ENCODE measurements at places on chromosomes 1 and 21. TPM values are rescaled to one million over a fixed set of nuclear protein-coding genes. Genes with fewer than 3 reads are reported as not detected.

Gene RYR2
- total RNA-seq = 0.02 TPM

- H3K36me3 ChIP-seq = no peaks in the 10 kb centered on the region
- no peak overlapping the region for H3K27ac ChIP-seq
- DNase-seq = no peak
- peaks cover 8% of the 10 kb centered on the region for H3K4me1 ChIP-seq
- H3K27me3 ChIP-seq = no peaks in the 10 kb centered on the region
Measured at GRCh38 chr1:2170211-2170610, 24.4 kb downstream of the FAAP20 start.

- H3K4me3 ChIP-seq = peak overlapping the region; percentile 27
- H3K27me3 ChIP-seq = no peaks in the 10 kb centered on the region
- no peaks in the 10 kb centered on the region for H3K36me3 ChIP-seq
- DNase-seq = peak; percentile 12
- peaks cover 5% of the 10 kb centered on the region for H3K4me1 ChIP-seq
Measured at GRCh38 chr1:85494904-85495266, 29.9 kb upstream of the DDAH1 start.

Gene PRRX1
- 0.37 TPM for total RNA-seq

DNA sequence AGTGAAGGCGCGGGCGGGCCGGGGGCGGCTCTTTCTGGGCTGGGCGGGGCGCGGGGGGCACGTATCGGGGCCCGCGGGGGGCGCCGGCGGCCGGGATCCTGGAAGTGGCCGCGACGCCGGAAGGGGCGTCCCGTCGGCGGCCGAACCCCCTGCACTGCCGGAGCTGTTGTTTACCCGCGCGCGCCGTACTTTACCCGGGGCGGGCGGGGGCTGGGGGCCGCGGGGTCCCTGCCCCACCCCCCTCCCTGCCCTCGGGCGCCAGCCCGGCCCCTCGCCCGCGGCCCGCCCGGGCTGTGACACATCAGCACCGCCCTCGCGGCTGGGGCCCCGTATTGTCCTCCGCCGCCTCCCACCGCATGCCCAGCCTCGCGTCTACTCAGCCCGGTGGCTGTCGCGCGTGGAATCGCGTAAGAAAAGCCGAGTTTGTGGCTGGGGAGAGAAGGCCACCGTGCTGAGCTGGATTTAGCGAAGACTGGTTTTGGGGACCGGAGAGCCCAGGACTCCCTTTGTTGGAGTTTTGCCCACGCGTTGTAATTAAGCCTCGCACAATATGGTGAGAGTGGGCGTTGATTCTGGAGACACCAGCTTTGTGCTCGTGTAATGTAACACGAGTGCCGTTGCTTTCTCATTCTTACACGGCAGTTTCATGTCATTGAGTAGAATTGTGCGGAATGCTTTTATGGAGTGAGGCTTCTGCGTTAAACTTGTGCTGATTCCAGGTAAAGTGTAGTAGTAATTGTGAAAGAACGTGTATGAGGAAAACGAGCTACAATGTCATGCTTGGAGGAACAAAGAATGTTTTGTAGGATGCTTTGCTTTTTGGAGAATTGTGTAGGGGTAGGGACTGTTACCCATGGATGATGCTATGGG, 559 bp downstream of the BACH1 start:
- peak overlapping the region; percentile 67 for H3K27ac ChIP-seq
- H3K27me3 ChIP-seq = no peaks in the 10 kb centered on the region
- peak overlapping the region; percentile 89 for H3K4me3 ChIP-seq

GRCh38 chr1:66176012-66176715, 357.8 kb upstream of the SGIP1 start:
- H3K4me3 ChIP-seq = no peak overlapping the region
- DNase-seq = no peak
- no peak overlapping the region for H3K27ac ChIP-seq
- H3K27me3 ChIP-seq = no peaks in the 10 kb centered on the region

DNA sequence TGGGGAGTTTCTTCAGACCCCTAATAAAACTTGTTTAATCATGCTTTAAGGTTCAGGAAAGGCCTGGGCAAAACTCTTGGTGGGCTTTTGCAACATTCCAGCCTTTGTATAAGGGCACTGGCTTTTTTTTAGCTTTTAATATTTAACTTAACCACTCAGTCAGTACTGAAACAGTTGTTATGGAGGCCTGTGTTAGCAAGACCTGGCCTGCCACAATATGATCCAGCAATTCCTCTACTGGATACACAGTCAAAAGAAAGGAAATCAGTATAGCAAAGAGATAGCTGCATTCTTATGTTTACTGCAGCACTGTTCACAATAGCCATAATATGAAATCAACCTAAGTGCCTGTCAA, 75.1 kb upstream of the COG2 start:
- H3K36me3 ChIP-seq = no peaks in the 10 kb centered on the region
- H3K4me1 ChIP-seq = peaks cover 7% of the 10 kb centered on the region
- peaks cover 28% of the 10 kb centered on the region for H3K27me3 ChIP-seq
- no peak overlapping the region for H3K4me3 ChIP-seq
- DNase-seq = no peak

Measured in HCT116 (cell line).